GM12878 (cell line): ENCODE measurements at places on chromosomes 3 and 15.

- no peak for DNase-seq
Observed at GRCh38 chr3:56732109-56732508, 49.0 kb upstream of the TASOR start.

DNA sequence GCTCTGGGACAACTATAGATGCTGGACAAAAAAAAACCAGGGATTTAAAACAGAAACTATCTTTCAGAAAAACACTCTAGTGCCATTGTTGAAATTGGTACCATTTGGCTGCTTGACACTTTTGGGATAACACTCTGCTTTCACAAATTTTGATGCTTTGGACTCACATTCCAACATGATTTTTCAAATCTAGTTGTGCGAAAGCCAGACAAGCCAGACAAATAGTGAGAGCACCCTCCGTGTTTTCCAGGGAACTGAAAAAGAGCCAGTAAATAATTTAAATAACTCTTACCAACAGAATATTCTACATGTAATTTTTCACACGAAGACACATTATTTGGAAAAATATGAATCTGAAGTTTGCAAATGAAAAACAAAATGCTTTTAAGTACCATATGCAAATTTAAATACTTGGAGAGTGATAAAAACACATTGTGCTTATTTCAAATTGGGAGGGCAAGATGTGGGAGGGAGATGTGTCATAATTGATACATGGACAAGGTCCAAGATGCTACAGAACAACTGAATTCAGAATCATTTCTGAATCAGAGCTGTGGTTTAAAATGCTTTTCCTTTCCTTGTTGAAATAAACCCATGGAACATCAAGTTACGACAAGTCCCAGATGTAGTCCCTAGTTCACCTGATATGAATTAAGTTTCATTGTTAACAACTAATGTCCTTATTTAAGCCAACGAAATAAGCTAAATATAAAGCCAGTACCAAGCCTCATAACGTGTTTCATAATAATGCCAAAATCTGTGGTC lies 144.2 kb upstream of the SOX2 start:
- DNase-seq: no peak

DNA sequence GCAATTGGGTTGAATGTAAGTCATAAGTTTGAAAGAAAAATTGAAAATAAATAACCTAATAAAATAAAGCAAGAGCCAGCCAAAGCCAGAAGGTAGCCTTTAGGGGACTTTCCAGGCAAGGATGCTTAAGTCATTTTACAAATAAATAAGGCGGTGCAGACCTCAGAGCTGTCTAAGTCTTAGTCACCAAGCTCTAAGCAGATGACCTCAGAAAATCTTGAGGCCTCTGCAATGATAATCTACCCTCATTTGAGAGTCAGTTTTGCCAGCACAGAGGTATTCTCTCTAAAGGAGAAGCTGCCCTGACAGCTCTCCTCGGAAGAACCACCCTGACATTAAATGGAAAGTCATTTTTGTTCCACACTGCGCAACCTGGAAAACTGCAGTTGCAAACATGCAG lies 113.9 kb downstream of the OXNAD1 start:
- no peak for DNase-seq

DNA sequence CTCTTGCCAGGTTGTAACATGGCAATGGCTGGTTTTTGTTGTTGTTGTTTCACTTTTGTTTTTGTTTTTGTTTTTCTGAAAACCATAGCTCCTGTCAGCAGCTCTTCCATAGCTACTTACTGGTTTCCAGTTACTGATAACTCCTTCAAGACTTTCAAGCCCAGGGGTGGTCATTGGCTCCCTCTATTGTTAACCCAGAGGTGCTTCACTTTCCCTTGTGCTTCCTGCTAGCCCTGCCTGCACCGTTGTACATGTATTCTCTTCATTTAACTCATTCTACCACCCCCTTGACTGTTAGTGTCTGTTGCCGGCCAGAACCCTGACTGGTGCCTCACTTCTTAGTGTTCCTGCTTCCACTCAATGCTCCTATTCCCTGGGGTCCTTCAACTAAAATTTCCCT lies 4.2 kb upstream of the TRAT1 start:
- DNase-seq: no peak

DNA sequence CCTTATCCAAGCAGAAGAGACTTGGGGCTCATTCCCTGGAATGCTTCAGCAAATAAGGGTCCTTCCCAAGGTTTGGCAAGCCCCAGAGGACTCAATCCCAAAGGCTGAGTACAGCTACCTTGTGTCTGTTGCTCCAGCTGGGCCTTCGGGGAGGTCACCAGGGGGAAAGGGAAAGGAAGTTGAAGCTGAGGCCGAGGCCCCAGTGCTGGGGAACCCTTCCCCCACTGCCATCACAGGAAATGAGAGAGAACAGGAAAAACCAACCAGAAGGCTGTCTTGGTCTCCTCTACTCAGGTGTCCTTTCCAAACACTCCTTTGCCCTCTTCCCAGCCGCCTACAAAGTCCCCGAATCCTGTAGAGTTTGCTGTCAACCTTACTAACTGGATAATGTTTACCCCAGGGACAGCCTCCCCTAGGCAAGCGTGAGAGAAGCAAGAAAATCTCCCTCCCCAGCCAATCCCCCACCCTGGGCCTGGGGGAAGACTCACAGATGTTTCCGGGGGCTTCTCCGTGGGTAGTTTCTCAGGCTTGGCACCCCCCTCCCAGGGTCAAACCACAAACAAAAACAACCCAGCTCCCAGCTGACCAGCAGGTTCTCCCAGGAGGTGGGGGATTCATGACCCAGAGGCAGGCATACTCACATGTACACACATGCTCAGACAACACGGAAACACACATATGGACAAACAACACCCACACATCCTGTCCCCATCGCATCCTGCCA lies 5.5 kb downstream of the CSRNP1 start:
- no peak for DNase-seq

- no peak for DNase-seq
Observed at GRCh38 chr3:157111518-157111917, 48.4 kb downstream of the CCNL1 start.

GRCh38 chr3:102129760-102130608 lies 280.7 kb downstream of the NFKBIZ start:
- DNase-seq: no peak

- no peak for DNase-seq
Observed at GRCh38 chr3:11212784-11213183, 58.5 kb downstream of the HRH1 start.

DNA sequence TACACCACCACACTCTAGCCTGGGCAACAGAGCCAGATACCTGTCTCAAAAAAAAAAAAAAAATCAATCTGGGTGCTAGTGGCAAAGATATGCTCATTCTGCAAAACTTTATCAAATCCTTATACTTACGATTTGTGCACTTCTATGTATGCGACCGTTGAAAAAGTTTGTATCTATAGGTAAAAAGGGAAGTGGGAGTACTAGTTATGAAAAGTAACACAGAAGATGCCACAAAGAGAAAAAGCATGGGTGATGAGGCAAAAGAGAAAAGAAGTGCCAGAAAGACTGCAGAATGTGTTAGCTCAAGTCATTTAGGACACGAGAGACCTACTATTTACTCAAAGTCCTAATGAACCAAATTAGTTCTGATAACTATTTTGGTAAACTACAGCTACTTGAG lies 407.8 kb downstream of the SHQ1 start:
- no peak for DNase-seq

DNA sequence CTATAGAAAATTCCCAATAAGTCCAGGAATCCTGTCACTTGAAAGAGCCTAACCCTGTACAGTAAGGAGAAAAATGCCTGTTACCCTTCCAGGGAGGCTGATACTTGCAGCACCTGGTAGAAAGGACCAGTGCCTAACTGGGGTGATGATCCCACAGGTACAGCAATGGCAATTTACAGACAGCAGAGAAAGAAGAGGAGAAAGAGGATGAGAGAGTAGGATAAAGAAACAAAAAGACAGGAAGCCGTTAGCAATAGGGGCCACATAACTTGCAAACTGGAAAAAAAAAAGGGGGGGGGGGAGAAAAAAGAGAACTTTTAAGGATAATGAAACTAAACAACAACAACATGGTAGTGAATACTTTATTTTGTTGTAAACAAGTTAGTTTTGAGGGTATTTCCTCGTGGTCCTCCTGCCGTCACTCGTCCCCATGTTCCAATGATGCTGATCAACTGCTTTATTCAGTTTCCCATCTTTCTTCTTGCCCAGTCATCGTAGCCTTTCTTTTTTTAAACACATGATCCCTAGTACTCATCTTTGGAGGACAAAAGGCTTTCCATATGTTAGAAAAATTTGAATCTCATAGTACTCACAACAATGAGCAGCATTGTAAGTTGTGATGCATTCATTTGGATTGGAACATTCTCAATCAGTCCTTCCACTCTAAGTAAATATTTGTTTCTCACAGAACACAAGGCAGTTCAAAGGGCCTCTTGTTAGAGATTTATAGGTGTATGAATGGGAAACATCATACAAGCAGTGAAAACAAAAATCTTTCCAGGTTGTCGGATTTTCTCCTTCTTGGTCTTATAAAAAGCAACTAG lies 8.6 kb downstream of the TM4SF1 start:
- no peak for DNase-seq

DNA sequence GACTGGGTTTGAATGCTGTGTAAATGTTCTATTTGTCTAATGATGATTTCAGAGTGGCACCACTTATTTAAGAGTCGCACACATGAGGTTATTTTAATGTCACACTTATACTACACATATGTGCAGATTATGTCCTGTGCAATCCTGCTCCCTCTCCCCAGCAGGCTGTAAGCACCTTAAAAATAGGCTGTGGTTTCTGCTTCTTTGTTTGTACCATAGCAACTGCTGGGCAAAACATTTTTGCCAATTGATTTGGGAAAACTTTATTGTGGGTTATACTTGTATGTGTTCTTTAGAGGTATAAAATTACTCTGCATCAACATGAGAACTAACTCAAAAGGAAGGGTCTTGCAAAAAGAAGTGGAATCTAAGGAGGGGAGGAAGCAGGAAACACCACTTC lies 318.5 kb downstream of the NTRK3 start:
- no peak for DNase-seq

GRCh38 chr3:72034986-72035385 lies 250.0 kb upstream of the PROK2 start:
- no peak for DNase-seq

- no peak for DNase-seq
Observed at GRCh38 chr3:8327739-8328138, 173.9 kb upstream of the LMCD1 start.

DNA sequence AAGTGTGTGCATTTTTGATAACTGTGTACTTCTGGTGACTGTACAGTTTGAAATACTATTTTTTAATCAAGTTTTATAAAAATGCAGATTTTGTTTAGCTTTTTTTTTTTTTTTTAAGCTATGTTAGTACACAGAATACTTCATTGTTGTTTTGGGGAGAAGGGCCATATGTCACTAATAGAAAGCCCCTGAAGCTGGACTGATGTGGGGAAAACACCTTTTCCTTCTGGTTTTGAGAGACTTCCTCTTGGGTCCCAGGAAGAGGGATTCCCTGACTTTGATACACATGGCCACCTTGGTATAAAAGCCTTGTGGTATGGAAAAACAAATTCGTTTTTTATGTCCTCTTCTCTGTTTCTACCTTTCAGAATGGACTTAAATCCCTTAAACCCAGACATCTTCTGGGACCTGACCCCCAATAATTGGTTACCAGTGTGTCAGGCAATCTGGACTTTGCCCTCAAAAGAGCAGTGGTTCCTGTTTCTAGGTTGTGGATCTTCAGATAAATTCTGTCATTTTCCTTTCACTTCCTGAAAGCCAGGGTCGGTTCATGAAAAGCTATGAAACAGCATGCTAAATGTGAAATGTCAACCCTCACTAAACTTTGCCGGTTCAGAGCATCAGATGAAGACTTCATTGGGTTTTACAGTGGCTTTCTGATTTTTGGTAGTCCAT lies 31.1 kb upstream of the BLOC1S6 start:
- DNase-seq: peak; percentile 13

GRCh38 chr3:17894434-17895060 lies 152.1 kb upstream of the TBC1D5 start:
- no peak for DNase-seq

GRCh38 chr3:141648055-141648910 lies 89.8 kb upstream of the RNF7 start:
- no peak for DNase-seq

GRCh38 chr3:170740726-170741591 lies 129.0 kb downstream of the RPL22L1 start:
- no peak for DNase-seq

- no peak for DNase-seq
Observed at GRCh38 chr15:65863106-65863505, 6.2 kb upstream of the RAB11A start.

- no peak for DNase-seq
Observed at GRCh38 chr3:129481766-129482332, 41.8 kb downstream of the IFT122 start.

DNA sequence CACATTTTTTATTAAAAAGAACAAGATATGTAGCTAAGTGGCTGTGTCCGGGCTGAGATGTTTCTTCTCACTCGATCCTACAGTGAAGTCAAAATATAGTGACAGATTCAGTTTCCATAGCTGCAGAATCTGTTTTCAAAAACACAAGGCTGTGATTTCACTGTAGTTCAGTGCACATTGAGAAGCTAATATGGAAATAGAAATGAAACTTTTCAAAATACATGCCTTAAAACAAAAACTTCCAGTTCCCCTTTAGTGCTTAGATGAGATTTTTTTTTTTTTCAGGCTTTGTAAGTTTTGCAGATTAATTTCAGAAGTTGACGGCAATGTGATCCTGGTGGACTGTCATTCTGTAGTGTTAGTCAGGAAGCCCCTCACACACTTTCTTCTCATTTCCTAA lies 23.8 kb upstream of the TRAK1 start:
- DNase-seq: peak; percentile 86

DNA sequence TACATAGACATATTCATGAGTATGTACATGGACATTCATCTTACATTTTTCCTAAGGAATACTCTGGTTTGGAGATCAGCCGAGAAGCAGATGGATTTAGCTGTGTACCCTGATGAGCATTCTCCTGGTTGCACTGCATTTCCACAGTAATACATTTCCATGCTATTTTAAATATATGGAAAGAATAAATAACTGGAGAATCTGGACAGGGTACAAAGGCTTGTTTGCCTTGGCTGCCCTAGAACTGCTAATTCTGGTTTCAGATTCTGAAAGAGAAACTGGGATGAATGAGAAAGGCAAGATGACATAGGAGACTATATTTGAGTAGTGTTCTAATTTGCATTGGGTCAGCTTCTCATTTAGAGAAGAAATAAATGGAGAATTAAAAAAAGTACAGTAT lies 190.8 kb upstream of the FAM3D start:
- no peak for DNase-seq

GRCh38 chr3:102114264-102114979 lies 265.1 kb downstream of the NFKBIZ start:
- no peak for DNase-seq

GRCh38 chr15:100897221-100898151 lies 17.9 kb downstream of the ALDH1A3 start:
- DNase-seq: no peak

DNA sequence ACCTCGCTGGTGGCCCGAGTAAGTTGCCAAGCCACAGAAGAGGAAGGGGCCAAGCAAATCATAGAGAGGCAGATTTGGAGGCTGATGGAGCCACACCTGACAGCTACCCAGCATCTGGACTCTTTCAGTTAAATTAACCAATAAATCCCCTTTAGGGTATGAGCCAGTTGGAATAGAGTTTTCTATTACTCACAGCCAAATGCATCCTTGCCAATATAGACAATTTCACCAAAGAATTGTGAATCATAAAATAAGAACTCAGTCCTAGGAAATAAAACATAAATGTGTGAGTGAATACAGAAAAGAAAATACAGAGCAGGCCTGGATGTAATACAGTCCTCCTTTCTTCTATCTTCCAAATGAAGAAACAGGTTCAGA lies 161.6 kb upstream of the ANKRD28 start:
- DNase-seq: no peak
